HuH-7.5 (cell line): ENCODE measurements at places on chromosomes 16 and 17.

- DNase-seq: no peak
Measured at GRCh38 chr17:30249460-30249859, 14.0 kb upstream of the SLC6A4 start.

DNA sequence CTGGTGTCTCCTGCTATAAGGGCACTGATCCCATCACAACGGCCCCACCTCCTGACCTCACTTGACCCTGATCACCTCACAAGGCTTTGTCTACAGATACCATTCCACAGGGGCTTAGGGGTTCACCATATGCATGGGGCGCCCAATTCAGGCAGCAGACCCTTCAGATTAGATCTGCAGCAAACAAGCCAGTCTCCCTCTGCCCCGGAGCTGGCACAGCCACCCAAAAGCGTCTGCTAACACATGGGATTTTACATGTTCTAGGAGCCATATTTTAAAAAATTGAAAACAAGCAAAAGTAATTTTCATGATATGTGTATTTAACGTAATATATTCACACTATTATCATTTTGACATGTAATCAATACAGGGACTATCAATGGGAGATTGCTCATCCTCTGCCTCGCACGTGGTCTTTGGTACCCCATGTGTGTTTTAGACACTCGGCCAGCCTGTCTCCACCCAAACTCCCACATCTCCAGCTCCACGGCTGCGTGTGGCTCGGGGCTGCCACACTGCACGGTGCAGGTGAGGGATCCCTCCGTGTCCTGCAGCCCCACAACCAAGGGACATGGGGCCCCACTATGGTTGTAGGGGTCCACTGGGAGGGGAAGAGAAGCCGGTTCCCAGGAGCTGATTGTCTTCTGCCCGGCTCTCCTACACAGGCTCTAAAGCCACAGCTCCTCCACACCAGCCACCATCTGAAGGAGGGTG, 107.6 kb downstream of the RBFOX3 start:
- DNase-seq: no peak

GRCh38 chr16:48446534-48446920, 61.3 kb upstream of the SIAH1 start:
- no peak for DNase-seq

- no peak for DNase-seq
Measured at GRCh38 chr17:35244341-35245195, 1.7 kb downstream of the SLFN5 start.

GRCh38 chr17:7720125-7720524, 2.6 kb downstream of the DNAH2 start:
- no peak for DNase-seq

- no peak for DNase-seq
Measured at GRCh38 chr17:66540131-66540781, 237.8 kb downstream of the PRKCA start.

DNA sequence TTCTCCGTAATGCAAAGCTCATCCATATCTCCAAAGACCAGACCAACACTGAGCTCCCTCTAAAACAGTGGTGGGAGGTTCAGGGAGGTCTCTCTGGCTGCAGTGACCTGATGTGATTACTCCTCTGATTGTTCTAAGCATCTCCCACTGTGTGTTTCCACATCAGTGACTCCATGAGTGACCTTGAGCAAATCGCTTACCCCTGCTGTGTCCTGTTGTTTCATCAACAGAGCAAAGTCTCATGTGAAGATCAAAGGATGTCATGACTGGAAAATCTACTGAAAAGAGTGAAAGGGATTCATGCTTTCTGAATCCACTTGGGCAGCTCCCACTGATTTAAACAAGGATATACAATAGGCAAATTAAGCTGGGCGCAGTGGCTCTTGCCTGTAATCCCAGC, 352.9 kb downstream of the TMEM114 start:
- no peak for DNase-seq

- DNase-seq: no peak
Measured at GRCh38 chr17:10069301-10069700, 129.1 kb downstream of the GAS7 start.

GRCh38 chr16:89439659-89440058, 50.7 kb downstream of the ANKRD11 start:
- DNase-seq: no peak

- no peak for DNase-seq
Measured at GRCh38 chr16:82651921-82652601, 25.3 kb downstream of the CDH13 start.

- no peak for DNase-seq
Measured at GRCh38 chr17:46832945-46833839, 14.7 kb upstream of the WNT3 start.

GRCh38 chr17:80163336-80163735, 6.5 kb upstream of the CARD14 start:
- DNase-seq: no peak

- no peak for DNase-seq
Measured at GRCh38 chr17:74282587-74283370, 8.7 kb downstream of the DNAI2 start.

- DNase-seq: no peak
Measured at GRCh38 chr17:81457401-81457800, 55.2 kb downstream of the ACTG1 start.

DNA sequence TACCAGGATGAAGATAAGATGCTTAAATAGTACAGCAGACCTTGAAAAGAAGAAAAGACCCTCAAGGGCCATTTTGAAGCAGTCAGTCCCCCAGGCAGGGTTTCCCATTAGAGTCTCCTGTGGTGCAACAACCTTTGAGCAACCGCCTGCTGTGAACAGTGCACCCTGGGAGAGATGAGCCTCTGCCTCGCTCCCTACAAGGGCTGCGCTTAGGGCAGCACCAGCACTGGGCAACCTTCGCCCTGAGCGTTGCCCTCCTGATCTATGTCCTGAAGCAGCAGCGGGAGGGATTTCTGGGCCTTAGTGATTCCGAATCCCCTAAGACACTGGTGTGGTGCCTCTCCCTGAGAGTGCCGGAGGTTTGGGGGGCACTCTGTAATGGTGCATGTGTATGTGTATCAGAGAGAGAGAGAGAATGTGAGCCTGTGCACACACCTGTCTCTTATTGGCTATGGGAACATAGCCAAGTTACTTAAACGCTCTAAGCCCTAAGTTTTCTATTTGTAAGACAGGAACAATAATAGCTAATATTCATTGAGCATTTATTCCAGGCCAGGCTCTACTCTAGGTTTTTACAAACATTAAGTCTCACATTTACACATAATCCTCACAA, 25.2 kb upstream of the ABCC12 start:
- no peak for DNase-seq

DNA sequence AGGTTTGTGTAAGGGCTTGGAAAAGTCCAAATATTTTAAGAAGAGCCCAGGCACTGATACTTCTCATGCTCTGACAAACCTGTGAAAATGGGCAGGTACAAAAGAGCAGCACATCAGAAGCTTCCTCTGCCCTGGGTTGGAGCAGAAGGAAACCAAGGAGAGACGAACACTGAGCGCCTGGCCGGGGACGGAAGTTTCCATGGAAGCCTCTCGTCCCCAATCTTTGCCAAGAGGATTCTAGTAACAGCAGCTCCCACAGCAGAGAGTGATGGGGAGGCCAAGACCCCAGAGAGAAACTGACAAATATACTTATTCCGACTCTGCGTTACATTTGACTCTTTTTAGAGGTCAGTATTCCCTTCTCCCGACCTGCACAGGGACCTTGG, 268.5 kb downstream of the C16orf95 start:
- DNase-seq: no peak

- DNase-seq: no peak
Measured at GRCh38 chr16:73482310-73482709, 434.4 kb upstream of the ZFHX3 start.

DNA sequence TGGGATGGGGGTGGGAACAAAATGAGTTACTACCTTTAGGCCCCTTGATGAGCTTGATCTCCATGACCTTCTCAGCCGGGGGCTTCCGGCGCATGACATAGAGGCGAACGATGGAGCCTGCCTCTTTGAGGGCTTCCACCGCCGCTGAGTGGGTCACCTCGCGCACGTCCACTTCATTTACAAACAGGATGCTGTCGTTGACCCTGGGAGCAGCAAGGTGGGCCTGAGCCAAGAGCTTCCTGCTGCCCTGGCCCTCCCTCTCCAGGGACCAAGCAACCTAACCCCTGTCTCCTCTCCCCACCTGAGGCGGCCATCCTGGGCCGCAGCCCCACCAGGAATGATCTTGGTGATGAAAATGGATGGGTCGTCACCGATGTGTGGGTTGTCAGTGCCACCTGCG, 16.2 kb downstream of the DLG4 start:
- DNase-seq: no peak

GRCh38 chr16:2008009-2008526, 1.6 kb downstream of the ZNF598 start:
- DNase-seq: no peak

GRCh38 chr17:29909236-29910003, 20.6 kb downstream of the SSH2 start:
- DNase-seq: no peak

GRCh38 chr16:87062569-87063442, 254.4 kb downstream of the C16orf95 start:
- peak; percentile 96 for DNase-seq

DNA sequence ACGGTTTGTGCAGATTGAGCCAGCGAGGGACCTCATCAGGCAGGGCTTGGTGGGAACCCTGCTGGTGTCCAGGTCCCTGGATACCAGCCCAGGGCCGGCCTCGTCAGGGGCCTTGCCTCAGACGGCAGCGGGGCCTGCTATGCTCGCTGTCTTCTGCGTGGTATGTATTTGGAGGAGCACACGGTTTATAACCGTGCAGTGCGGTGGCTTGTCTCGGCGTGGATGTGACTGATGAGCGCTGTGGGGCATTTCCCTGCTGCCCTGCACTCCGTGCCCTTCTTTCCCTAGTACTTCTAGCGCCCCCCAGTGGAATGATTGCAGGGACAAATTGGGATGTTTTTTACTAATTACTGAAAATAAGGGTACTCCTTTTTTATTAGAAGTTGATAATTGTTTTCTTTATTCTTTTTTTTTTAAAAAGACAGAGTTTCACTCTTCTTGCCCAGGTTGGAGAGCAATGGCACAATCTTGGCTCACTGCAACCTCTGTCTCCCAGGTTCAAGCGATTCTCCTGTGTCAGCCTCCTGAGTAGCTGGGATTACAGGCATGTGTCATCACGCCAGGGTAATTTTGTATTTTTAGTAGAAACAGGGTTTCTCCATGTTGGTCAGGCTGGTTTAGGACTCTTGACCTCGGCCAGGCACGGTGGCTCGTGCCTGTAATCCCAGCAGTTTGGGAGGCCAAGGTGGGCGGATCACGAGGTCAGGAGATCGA, 15.3 kb downstream of the TBCD start:
- peak; percentile 54 for DNase-seq
